ENCODE measurements at places on chromosomes 12 and 14. TPM values are rescaled to one million over a fixed set of nuclear protein-coding genes. Genes with fewer than 3 reads are reported as not detected.

GRCh38 chr14:79698298-79698711, 513.0 kb downstream of the DIO2 start:
- no peak for DNase-seq

DNA sequence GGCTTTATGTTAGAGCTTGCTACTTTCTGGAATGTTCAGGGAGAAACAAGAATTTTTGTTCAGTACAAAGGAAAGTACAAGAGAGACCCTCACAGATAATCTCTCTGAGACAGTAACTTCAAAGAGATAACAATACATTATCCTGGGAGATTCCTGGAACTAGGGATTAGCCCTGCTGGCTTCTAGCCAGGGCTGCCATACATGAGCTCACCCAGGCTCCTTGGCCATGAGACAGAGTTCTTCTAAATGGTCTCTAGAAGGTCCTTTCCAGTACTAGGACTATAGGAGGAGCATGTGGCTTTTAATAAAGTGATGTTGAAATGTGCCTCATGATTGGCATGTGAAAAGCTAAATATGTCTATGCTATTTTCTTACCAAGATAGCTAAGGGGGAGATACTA, 342.5 kb downstream of the EMP1 start:
- no peak for DNase-seq

DNA sequence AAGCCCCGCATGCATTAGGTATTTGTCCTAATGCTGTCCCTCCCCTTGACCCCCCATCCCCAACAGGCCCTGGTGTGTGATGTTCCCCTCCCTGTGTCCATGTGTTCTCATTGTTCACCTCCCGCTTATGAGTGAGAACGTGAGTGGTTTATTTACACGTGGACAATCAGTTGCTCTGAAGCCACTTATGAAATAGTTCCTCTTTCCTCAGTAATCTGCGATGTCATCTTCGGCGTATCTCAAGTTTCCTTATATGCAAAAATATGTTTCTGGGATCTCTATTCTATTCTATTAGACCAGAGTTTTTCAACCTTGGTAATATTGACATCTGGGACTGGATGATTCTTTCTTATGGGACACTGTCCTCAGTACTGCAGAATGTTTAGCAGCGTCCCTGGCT, 56.0 kb upstream of the DCD start:
- no peak for DNase-seq

- DNase-seq, result no peak
Measured at GRCh38 chr12:131028587-131029338, 75.1 kb downstream of the ADGRD1 start.

GRCh38 chr12:19573866-19574265, 134.6 kb downstream of the AEBP2 start:
- no peak for DNase-seq

DNA sequence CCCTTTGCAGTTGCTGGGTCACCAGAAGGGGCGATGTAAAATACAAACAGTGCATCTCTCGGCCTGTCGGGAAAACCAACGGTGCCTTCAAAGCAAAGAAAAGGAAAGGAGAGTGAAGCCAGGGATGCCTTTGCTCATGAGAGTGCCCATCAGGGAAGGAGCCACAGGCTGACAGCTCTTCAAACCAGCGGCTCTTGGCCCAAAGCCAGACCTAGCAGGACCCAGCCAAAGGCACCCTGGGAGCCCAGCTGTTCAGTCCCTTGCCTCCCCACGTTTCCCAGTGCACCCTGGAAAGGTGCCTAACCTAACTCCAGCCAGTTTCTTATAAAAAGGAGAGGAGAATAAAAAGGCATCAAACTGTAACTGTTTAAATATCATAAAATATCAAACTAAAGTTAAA, 29.2 kb downstream of the PRMT8 start:
- no peak for DNase-seq

IFNG-AS1 gene
- not detected for total RNA-seq

ACSS3 gene
- total RNA-seq, result 0.11 TPM
